ENCODE measurements at places on chromosomes 4 and X. TPM values are rescaled to one million over a fixed set of nuclear protein-coding genes. Genes with fewer than 3 reads are reported as not detected.

Gene UGT2B15
- total RNA-seq = not detected

Gene KLHL4
- total RNA-seq = 18.2 TPM

Gene FGF13
- 0.29 TPM for total RNA-seq

Gene RAB41
- total RNA-seq = not detected

Gene AMTN
- total RNA-seq = not detected

Gene DIPK2B
- not detected for total RNA-seq

- no peak for DNase-seq
Measured at GRCh38 chr4:38856046-38856445, 571 bp downstream of the TLR6 start.

DNA sequence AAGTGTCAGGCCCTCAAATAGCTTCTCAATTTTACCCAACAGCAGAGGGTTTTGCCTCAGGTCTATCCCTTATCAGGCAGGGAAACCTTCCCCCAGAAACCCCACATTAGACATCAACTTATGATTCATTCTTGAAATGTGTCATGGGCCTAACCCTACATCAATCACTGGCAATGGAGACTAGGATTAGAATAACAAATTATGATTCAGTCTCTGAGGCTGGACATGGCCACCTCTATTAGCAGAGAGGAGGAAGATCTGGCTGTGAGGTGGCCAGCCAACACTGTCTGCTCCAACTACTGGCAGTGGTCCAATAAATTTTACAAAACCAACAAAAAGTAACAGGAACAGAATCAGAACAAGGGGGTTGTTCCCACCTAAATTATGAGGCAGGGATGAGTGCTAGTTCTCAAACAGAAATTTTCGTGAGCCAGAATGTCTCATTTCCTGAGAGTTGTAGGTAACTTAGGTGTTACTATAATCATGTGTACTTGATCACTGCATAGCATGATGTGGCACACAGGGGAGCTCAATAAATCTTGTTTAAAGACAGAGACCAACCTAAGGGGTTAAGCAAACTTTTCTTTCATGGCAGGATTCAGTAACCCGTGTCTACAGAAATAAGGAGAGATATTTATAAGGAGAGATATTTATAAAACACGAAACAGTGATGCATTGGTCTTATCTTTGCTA, 126.8 kb downstream of the NFKB1 start:
- DNase-seq = peak; percentile 79

- DNase-seq = peak; percentile 85
Measured at GRCh38 chr4:169249214-169249973, 21.4 kb downstream of the SH3RF1 start.

DNA sequence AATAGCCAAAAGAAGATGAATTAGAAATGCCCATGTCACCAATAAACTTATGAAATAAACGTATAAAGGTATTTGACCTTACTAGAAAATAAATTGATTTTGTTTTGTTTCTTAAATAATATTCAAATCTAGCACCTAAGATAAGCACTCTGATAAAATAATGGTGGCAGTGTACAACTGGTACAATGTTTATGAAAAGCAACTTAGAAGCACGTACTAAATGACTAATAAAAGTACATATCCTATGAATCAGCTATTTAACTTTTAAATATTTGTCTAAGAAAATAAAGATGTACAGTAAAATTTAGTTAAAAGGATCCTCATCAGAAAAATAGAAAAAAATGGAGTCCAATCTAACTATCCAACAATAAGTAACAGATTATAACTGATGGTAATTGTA, 6.7 kb downstream of the MANBA start:
- no peak for DNase-seq

DNA sequence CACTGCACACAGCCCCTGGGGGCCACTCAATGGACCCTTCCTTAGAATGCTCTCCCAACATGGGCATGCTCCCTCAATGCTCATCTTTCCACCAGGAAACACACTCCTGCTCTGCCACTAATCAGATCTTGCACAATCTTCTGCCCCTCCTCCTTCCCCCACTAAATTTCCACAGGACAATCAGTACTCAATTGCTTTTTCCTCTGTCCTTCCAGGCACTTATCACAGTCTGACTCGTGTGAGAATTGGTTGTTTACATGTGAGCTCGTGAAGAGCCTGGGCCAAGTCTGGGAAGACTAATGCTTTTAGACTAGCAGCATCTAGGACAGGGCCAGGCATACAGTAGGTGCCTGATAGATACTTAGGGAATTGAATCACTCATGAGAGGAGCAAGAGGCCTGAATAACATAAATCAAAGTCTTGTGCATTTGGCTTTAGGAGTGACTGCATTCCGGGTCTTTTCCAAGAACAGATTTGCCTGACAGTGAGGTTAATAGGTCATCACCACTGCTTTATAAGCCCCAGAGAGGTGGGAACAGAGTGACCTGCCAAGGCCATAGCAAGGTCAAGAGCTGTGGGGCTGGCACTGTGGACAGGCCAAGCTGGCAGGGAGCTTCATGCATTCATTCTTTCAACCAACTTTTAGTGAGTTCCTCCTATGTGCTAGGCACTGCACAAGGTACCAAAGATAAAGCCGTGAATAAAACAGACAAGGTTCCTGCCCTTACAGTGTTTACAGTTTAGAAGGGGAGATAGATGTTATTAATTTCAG, 55.0 kb downstream of the PRPS1 start:
- DNase-seq = no peak

DNA sequence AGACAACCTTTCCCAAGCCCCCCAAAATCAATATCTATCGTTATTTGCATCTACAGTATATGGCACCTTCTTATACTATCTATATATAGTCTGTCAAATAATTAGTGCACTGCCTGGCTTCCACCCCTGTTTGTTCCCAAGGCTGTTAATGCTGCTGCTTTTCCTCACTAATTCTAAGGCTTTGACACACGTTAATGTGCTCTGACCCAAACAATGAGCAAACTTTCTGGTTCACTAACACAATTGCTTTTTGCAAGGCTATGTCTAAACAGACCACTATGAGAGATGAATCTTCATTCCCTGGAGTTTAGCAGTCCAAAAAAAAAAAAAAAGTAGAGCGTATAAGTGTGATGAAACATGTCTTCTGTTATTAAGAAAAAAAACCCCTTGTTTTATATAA, 360.9 kb upstream of the AGA start:
- DNase-seq = no peak

GRCh38 chr4:55312489-55313101, 33.4 kb upstream of the SRD5A3 start:
- no peak for DNase-seq

- no peak for DNase-seq
Measured at GRCh38 chr4:147550626-147551246, 66.5 kb upstream of the TMEM184C start.

DNA sequence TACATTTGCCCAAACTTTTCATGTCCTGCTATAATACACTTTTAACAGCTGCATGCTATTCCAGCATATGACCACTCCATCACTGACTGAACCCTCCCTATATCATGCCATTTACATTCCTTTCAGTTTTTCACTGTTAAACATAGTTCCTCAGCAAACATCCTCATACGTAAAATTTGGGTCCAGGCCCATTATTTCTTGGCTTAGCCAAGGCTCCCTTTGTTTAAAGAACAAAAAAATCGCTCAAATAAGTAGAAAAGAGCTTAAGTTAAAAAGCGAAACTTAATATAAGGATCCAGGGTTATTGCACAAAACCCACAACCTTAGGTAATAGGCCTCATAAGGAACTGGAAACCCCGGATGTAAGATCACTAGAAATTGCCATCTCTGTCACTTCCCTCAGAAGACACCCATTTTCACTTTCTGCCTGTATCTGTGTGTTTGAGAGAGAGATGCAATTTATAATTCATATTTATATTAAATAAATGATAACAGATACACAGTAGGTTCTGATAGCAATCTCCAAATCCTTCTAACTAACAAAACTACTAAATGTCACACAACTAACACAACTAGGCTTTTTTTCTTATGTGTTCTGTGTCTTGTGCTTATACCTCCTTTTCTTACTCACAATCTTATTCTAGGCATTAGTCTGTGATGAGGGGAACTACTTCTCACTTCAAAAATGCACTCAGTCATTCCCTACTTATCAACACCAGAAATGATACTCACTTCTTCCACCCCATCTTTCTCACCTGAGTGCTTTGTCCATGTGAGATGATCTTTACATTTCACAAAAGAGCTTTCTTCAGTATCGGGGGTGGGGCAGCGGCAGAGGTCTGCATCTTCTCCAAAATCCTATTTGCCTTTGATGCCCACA, 59.9 kb upstream of the FAM241A start:
- DNase-seq = no peak

- DNase-seq = no peak
Measured at GRCh38 chr4:42391981-42392380, 5.3 kb upstream of the SHISA3 start.
